ENCODE measurements at places on chromosomes 16 and 17. TPM values are rescaled to one million over a fixed set of nuclear protein-coding genes. Genes with fewer than 3 reads are reported as not detected.

The SCN4A gene
- 0.10 TPM for total RNA-seq

GRCh38 chr16:71610936-71611871 lies 14.8 kb upstream of the MARVELD3 start:
- peak; percentile 77 for DNase-seq

The FSCN2 gene
- total RNA-seq, result 0.18 TPM

- peak; percentile 55 for DNase-seq
Observed at GRCh38 chr16:11254913-11255736, 879 bp downstream of the SOCS1 start.

GRCh38 chr16:22685459-22685830 lies 128.5 kb upstream of the HS3ST2 start:
- DNase-seq, result peak; percentile 62

GRCh38 chr16:23505671-23506605 lies 4.4 kb downstream of the GGA2 start:
- DNase-seq, result no peak

DNA sequence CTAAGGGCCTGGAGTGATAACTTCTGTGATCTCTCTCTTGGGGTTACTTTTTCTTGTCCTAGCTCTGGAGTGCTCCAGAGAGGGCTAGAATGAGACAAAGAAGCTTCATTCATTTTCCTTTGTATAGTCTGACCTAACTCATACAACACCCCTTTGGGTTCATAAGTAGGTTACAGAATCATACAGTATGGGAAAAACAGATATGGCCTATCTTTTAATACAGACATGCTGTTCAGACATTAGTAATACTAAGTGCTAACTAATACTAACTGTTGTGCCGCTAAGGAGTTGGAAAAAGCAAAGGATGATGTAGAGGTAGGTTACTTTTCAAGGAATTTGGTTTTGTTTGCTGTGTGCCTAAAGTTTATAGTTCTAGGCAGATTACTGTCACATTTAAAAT lies 84.7 kb downstream of the NLK start:
- no peak for DNase-seq

DNA sequence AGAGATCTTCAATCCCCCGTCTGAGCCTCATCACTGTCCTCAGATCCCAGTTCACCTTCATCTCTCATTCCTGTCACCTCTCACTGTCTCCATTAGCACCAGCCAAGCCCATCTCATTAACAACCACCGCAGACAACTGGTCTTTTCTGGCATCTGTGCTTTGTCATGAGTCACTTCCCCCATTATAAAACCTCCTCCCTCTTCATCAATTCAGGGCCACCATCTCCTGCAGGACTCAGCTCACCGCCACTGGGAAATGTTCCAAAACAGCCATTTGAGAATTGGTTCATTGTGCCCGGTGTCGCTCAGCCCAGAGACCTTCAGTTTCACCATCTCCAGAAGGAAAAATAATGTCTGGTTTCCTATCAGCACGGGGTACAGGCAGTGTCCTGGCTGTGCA lies 56.9 kb upstream of the TEKT3 start:
- DNase-seq, result no peak

DNA sequence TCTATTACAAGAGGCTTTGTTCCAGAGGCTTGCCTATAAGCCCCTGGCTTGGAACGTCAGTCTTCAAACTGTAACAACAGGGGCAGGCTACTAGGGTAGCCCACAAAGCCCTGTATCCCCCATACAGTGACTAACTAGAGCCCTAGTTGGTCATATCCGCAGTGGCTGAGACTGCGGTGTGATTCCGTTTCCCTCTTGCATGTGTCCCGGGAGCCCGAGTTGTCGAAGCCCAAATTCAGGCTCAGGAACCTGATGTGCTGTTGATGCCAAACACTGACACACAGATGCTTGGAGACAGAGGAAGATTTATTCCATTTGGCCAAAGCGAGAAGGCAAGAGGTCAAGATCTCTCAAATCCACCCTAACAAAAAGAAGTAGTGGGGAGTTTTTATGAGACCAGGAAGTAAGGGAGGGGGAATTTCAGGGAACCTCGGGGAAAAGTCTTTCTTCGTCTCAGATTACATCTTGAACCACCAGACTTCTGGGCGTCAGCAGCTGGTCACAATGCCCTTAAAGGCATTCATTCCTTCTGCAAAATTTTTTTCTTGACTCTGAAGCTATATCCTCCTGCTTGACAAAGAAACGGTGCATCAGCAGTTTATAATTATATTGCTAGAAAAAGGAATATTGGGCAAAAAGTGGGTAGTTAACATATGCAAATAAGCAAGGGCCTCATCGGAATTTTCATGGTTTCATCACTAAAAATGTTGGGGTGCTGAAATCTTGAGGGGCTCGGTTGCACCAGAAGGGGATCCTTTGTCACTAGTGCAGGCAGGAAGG lies 879 bp downstream of the SLFN5 start:
- no peak for DNase-seq

The WNK4 gene
- total RNA-seq, result 0.53 TPM

DNA sequence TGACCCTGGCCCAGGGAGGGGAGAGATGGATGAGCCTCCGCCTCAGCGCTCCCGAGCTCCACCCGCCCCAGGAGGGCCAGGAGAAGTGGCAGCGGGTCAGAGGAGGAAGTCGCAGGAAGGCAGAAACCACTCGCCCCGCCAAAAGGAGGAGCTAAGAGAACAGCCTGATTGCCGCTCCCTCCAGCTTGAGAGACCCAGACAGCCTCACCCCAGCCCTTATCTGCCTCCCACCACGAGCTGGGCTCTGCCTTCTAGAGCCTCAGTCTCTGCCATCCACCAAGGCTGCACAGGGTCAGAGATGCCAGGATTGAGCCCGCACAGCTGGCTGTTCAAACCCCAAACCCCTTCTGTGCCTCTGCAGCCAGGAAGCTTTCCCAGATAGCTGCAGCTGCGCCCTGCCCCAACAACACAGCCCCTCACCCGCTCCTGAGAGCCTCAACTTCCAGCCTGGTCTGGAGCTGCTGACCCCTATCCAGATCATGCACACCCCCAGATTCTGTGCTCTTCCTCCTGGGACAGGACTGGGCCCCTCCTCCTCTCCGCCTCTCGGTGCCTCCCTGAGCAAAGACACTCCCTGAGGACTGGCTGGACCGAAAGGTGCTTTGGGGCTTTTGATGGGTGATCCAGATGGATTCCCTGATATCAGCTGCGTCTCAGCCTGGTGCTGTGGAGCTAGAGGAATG lies 1.0 kb upstream of the ATP2A3 start:
- DNase-seq, result no peak

DNA sequence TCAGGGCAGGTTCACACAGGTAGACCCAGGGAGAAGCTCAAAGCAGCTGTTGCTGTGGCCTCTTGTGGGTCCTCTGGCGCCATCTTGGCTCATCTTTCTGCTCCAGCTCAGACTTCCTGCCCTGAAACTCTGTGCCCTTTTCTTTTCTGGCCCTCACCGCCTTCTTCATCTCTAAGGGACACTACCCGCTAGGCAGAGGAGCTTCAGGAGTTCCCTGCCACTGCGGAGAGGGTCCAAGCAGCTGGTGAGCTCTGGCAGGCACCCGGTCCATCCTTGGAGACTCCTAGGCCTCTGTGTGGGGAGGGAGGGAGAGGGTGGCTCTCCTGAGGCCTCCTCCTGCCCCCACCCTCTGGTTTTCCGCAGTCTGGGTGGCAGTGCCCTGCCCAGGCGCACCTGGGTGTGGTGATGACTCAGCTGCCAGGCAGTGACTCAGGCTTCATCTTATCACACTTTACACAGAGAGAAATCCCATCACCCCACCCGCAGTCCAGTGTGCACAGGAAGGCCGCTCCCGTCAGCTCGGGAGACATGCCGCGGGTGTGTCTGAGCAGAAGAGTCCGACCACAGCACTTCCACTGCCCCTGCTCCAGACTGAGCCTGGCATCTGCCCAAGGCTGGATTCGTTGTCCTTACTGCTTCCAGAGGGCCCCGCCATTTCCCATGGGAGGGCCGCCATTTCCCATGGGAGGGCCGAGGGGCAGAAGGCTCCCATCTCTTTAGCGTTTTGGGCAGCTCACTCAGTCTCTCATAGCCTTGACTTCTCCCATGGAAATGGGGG lies 7.3 kb downstream of the NT5C start:
- DNase-seq, result no peak

- no peak for DNase-seq
Observed at GRCh38 chr17:7263801-7264078, 1.5 kb upstream of the CLDN7 start.

The CDYL2 gene
- total RNA-seq, result 5.4 TPM

DNA sequence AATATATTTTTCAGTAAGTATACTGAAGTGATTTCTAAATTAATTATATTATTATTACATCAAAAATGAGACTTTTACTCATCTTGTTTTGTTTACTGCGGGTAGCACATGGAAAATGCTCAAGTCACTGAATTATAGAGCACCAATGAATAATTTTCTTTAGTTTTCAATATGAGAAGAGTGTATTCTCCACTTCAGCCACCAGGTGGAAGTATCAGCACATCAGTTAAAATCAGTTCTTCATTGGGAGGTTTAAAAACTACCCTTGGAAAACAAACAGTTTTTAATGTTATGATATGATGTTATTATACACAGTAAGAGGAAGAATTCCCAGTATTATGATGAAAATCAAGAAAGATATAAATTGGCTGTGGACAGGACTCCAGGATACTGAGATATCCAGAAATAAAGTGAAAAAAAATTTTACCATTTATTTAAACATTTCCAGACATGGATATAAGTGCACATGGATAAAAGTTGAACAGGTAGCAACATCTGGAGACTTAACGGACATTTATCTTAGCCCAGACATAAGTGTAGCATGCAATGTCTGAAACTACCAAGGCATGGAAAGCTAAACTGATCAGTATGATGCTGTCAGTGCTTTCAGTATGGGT lies 467.3 kb downstream of the KCNJ2 start:
- no peak for DNase-seq

DNA sequence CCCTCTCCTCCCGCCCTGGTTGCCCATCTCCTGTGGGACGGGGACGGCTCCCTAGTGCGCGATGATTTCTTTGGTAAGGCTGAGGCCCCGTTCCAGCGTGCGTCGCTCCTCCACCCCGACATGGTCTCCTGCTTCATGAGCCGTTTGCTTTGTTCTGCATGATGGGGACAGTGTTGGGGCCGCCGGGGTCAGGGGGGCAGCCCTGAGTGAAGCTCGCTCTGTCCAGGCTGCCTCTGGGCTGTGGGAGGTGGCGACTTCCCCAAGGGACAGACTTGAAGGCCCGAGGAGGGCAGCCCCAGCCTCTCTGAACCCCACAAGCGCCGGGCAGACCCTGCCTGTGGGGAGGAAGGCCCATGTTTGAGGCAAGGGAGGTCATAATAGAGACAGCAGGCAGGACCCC lies 12.4 kb downstream of the NME3 start:
- no peak for DNase-seq

The TP53TG3 gene
- not detected for total RNA-seq

GRCh38 chr16:84614073-84614459 lies 3.8 kb downstream of the COTL1 start:
- no peak for DNase-seq

- no peak for DNase-seq
Observed at GRCh38 chr17:82655523-82655922, 7.3 kb upstream of the WDR45B start.

DNA sequence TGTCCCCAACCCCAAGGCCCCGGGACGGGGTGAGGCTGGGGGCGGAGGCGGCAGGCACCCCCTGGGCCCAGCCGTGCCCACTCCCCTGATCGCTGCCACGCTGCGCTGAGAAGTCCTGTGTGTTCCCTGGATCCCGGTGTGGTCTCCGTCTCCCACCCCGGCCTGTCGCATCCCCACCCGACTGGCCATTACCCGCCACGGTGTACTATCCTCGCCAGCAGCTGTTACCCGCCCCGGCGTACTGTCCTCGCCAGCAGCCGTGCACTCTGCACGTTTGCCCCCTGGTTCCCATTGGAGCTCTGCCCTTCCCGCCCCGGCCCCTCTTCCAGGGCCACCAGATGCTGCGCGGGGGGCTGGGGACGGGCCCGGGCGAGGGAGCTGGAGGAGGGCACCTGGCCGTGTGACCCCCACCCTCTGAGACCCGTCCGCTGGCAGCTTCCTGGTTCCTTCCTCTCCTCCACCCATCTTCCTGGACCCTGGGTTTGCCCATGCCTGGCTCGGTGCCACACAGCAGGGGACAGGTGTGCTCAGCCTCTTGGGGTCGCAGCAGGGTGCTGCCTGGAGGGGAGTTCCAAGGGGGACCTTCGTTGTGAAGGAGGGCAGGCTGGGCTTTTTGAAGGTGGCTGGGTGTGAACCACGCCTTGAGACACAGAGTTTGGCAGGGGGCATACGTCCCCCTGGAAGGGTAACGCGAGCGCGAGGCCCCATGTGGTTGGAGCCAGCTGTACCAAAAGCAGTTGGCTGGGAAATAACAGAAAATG lies 19.7 kb downstream of the BAHCC1 start:
- DNase-seq, result no peak

The PYY gene
- not detected for total RNA-seq

GRCh38 chr17:6505425-6506142 lies 50.8 kb downstream of the PITPNM3 start:
- DNase-seq, result no peak

- DNase-seq, result no peak
Observed at GRCh38 chr17:973053-973452, 6.5 kb downstream of the NXN start.

GRCh38 chr17:8131844-8132441 lies 8.0 kb upstream of the HES7 start:
- no peak for DNase-seq

The STRADA gene
- total RNA-seq, result 13.4 TPM

The SYT17 gene
- total RNA-seq, result 7.7 TPM

The TBC1D26 gene
- total RNA-seq, result not detected

GRCh38 chr16:82801361-82801760 lies 174.6 kb downstream of the CDH13 start:
- no peak for DNase-seq

GRCh38 chr17:83084621-83085056 lies 5.2 kb downstream of the METRNL start:
- DNase-seq, result no peak

DNA sequence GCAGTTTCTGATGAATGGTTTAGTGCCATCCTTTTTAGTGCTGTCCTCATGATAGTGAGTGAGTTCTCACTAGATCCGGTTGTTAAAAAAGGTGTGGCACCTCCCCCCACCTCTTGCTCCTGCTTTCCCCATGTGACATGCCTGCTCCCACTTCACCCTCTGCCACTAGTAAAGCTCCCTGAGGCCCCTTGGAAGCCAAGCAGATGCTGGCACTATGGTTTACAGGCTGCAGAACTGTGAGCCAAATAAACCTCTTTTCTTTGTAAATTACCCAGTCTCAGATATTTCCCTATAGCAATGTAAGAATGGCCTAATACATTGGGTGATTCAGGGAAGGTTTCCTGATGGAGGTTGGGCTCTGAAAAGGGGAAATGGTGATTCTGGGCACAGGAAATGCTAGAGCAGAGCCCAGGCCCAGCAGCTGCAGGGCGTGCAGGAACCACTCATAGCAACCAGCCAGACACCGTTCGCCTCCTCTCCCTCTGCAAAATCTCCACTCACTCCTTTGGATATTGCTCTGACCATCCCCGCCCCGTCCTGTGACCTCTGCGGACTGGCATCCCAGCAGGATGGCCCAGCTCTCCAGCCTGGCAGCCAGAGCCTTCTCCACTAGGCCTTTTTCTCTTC lies 2.6 kb upstream of the ADORA2B start:
- DNase-seq, result no peak

GRCh38 chr17:81479175-81480071 lies 33.2 kb downstream of the ACTG1 start:
- DNase-seq, result no peak

Data from left lobe of liver (tissue), 2 donors.